Left kidney (tissue), 8 donors: ENCODE measurements at places on chromosomes 12 and 14. TPM values are rescaled to one million over a fixed set of nuclear protein-coding genes. Genes with fewer than 3 reads are reported as not detected.

The RGS6 gene
- polyA plus RNA-seq: 1.00 TPM

The HCAR1 gene
- 3.0 TPM for polyA plus RNA-seq

The INHBE gene
- polyA plus RNA-seq: 0.95 TPM

The CRY1 gene
- polyA plus RNA-seq: 32.9 TPM

The ABCD4 gene
- polyA plus RNA-seq: 150 TPM

DNA sequence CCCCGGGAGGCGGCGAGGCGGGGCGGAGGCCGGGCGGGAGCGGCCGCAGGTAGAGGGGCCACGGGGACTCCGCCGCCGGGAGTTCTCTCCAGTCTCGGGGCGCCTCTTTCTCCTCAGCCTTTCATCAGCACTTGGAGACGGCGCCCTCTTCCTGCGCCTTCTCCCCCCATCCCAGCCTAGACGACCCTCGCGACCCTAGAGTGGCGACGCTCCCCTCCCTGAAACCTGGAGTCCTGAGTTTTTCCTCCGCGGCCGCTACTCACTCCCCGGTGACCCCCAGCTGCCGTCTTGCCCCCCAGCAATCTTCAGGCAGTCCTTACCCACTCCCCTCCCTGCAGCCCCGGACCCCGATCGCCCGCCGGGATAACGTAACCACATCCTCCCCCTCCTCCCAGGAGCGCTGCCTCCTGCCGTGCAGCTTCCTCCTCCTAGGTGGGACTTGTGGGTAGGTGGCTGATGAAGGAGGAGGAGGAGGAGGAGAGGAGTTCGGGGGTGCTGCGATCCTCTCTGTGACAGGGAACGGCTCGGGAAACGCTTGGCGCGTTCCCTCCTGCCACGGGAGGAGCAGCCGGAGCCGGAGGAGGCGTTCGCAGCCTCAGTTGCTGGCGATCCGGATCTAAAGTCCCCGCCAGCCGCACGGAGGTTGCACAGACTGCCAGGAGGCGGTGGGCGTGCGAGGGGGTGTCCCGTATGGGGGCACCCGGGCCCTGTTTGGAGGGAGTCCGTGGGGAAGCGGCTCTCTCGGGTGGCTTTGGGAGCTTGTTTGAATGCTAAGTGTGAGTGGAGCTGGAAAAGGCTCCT, 891 bp downstream of the PLEKHA5 start:
- peak; percentile 52 for DNase-seq

- no peak for DNase-seq
Measured at GRCh38 chr14:86723254-86723624, 1193.3 kb downstream of the FLRT2 start.

GRCh38 chr12:81949841-81950308, 190.7 kb upstream of the PPFIA2 start:
- DNase-seq: no peak

GRCh38 chr14:72682188-72682587, 211.7 kb downstream of the DPF3 start:
- DNase-seq: no peak

GRCh38 chr14:79294499-79294898, 916.8 kb downstream of the DIO2 start:
- DNase-seq: no peak

GRCh38 chr12:75489613-75490210, 9.2 kb downstream of the GLIPR1 start:
- DNase-seq: no peak

DNA sequence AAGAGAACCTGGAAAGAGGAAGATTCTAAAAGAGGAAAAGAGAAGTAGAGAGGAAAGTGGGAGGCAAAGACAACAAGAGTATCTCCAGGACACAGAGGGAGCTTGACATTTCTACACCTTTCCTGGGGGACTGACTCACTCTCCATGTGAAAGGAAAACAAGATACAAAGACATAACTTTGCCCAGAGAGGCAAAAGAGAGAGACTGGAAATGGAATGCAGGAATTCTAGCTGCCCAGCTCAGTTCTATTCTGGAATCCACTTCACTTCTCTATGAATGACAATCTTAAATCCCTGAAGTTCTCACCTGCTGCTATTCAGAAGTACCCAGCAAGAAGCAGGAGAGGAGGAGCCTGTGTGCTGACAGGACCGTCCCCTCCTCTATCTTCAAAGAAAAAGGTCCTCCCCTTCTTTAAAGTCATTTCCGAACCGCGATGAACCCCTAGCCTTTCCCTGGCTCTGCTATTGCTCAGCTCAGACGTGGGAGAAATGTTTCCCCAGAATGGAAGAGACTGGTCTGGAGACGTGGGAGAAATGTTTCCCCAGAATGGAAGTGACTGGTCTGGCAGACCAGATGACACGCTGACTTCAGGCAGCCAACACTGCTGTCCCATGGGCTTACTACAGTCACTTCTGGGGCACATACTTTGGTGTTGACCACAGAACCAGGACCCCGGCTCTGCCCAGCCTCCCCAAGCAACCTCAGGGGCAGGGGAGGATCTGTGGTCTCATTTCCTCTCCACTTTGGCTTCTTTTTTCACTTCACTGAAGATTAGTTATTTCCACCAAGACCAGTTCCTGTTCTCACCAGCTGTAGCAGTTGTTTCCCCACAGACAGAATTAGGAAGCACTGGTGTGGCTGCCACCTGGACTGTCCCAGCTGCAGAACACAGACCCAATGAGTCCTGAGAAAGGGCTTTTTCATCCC, 8.3 kb downstream of the FMNL3 start:
- peak; percentile 26 for DNase-seq

DNA sequence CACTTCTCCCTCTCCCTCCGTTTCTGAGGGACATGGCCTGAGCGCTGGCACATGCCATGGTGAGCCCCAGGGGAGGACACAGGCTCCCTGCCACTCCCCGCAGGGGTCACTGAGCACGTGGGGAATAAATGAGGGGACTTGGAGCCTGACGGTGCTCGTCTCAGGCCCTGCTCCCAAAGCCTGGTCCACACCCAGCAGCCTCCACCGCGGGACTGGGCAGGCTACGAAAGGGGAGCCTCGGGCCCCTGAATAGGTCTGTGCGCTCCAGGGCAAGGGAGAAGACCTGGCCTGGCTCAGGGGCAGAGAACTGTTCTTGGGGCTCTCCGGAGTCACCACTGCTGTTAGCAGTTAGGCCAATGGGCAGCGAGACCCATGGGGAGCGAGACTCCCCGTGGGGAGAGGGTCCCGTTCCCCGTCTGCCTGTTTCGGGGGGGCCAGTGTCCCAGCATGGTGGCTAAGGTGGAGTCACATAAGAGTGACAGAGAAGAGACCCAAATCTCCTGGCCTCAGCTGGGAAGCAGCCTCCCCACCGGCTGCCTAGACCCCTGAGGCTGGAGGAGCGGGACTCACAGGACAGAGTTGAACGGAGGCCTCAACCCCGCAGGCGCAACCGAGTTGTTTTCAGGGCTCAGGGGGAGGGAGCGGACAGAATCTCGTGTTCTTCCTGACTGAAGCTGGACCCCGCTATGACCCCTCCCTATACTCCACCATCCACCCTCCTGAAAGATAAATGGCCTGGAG, 329.8 kb upstream of the SFSWAP start:
- DNase-seq: no peak

GRCh38 chr14:74502236-74503019, 8.9 kb downstream of the ISCA2 start:
- peak; percentile 52 for DNase-seq

GRCh38 chr12:11635341-11635740, 14.1 kb upstream of the ETV6 start:
- DNase-seq: no peak

- no peak for DNase-seq
Measured at GRCh38 chr12:6056406-6057240, 67.8 kb downstream of the VWF start.

DNA sequence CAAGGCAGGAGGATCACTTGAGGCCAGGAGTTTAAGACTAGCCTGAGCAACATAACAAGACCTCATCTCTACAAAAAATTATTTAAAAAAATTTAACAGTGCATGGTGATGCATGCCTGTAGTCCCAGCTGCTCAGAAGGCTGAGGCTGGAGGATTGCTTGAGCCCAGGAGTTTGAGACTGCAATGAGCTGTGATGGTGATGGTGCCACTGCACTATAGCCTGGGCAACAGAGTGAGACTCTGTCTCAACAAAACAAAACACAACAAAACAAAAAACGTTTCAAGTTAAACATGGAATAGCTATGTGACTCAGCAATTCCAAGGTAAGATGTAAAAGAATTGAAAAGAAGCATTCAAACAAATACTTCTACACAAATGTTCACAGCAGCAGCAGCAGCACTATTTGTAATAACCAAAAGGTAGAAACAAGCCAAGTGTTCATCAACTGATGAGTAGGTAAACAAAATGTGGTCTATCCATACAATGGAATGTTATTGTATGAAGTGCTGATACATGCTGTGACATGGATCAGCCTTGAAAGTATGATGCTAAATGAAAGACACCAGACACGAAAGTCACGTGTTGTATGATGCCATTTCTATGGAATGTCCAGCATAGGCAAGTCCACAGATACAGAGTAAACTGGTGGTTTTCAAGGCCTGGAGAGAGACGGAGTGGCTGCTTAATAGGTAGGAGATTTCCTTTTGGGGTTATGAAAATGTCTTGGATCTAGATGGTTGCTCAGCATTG, 31.4 kb downstream of the CFAP251 start:
- DNase-seq: no peak
